ENCODE measurements at places on chromosomes 1 and 21. TPM values are rescaled to one million over a fixed set of nuclear protein-coding genes. Genes with fewer than 3 reads are reported as not detected.
A peak's percentile ranks its signal among the peaks of the same experiment; 100 is the strongest.

GRCh38 chr1:182484531-182485257, 34.7 kb downstream of the RGSL1 start:
- H3K4me3 ChIP-seq: no peak overlapping the region
- no peaks in the 10 kb centered on the region for H3K4me1 ChIP-seq
- H3K27me3 ChIP-seq: no peaks in the 10 kb centered on the region
- no peak overlapping the region for H3K27ac ChIP-seq
- H3K36me3 ChIP-seq: no peaks in the 10 kb centered on the region
- no peak for DNase-seq

Gene OR6K3
- not detected for total RNA-seq

DNA sequence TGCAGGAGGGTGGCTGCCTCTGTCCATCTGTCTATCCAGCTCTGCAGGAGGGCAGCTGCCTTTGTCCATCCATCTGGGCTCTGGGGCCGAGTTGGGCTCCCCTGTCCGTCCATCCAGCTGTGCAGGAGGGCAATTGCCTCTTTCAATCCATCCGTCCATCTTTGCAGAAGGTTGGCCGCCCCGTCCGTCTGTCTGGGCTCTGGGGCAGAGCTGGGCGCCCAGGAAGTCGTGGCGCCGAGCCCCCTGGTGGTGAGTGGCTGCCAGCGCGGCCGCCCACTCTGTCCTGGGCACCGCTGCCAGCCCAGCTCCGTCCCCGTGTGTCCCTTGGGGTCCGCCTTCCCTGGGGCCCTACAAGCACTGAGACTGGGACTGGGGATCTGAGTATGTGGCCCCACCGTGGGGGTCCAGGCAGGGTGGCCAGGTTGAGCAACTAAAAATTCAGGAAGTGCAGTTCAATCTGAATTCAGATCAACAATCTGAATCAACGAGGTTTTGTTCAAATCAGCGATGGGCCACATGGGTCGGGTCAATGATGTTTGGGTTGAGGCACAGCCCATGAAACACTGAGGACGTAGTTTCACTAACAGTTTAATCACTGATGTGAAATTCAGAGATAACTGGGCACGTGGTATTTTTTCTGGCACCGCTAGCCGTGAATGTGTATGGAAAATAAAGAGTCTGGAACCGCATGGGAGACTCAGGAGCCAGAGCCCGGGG, 99.1 kb upstream of the ACTRT2 start:
- no peaks in the 10 kb centered on the region for H3K36me3 ChIP-seq
- DNase-seq: no peak
- no peaks in the 10 kb centered on the region for H3K4me1 ChIP-seq
- no peak overlapping the region for H3K4me3 ChIP-seq
- H3K27me3 ChIP-seq: peaks cover 58% of the 10 kb centered on the region

DNA sequence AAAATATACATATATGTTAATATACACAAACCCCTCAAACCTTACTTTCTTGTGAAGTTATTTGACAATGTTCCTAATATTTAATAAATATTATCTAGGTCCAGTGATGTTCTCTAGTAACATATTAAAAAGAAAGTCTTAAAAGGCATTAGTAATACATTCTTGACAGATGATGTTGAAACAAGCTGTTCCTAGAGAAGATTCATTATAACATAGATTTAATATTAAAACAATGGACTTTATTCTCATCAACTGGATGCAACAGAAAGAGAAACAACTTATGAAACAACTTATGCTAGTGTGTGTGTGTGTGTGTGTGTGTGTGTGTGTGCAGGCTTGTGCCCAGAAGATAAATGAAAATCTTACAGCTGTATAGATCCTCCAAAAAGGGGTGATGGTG, 68.5 kb upstream of the PLXNA2 start:
- H3K27ac ChIP-seq: no peak overlapping the region
- H3K4me3 ChIP-seq: no peak overlapping the region
- no peaks in the 10 kb centered on the region for H3K4me1 ChIP-seq
- no peaks in the 10 kb centered on the region for H3K36me3 ChIP-seq
- no peak for DNase-seq

DNA sequence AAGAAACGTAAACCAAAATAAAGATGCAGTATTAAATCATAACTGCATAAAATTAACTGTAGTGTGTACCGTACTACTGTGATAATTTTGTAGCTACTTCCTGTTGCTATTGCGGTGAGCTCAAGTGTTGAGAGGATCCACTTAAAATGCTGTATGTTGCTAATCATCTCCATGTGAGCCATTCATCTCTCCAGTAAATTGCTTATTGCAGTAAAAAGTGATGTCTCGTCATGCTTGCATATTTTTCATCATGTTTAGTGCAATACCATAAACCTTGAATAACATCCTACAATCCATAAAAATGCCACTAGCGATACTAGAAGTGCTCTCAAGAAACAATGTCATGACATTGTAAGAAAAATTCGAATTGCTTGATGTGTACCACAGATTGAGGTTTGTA, 66.3 kb downstream of the RAVER2 start:
- H3K27ac ChIP-seq: no peak overlapping the region
- H3K4me1 ChIP-seq: no peaks in the 10 kb centered on the region
- H3K27me3 ChIP-seq: no peaks in the 10 kb centered on the region

DNA sequence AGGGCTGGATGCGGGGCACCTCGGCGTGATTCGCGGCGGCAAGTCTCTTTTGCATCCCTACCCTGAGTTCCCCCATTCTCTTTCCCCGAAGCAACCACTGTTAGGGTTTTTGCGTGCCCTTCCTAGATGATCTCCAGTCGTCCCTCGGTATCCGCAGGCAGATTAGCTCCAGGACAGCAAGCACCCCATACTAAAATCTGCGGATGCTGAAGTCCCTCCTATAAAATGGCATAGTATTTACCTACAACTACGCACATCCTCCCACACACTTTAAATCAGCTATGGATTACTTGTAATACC, 22.8 kb upstream of the CFAP126 start:
- H3K27ac ChIP-seq: peak overlapping the region; percentile 96
- H3K4me1 ChIP-seq: no peaks in the 10 kb centered on the region
- H3K27me3 ChIP-seq: no peaks in the 10 kb centered on the region
- H3K36me3 ChIP-seq: no peaks in the 10 kb centered on the region

Gene PCP4L1
- total RNA-seq: 0.32 TPM

Gene ANP32E
- total RNA-seq: 21.6 TPM

- no peaks in the 10 kb centered on the region for H3K4me1 ChIP-seq
- no peaks in the 10 kb centered on the region for H3K36me3 ChIP-seq
- H3K27ac ChIP-seq: no peak overlapping the region
- H3K27me3 ChIP-seq: no peaks in the 10 kb centered on the region
- DNase-seq: no peak
Measured at GRCh38 chr1:88661188-88661587, 22.9 kb upstream of the PKN2 start.

Gene DPT
- 26.9 TPM for total RNA-seq

GRCh38 chr1:61184714-61185106, 102.3 kb downstream of the NFIA start:
- peak overlapping the region; percentile 87 for H3K27ac ChIP-seq
- no peak for DNase-seq
- peaks cover 3% of the 10 kb centered on the region for H3K4me1 ChIP-seq
- no peaks in the 10 kb centered on the region for H3K27me3 ChIP-seq

GRCh38 chr1:246069581-246069980, 437.5 kb downstream of the SMYD3 start:
- H3K27ac ChIP-seq: no peak overlapping the region
- no peaks in the 10 kb centered on the region for H3K4me1 ChIP-seq
- no peak overlapping the region for H3K4me3 ChIP-seq
- H3K27me3 ChIP-seq: no peaks in the 10 kb centered on the region
- no peaks in the 10 kb centered on the region for H3K36me3 ChIP-seq

Gene OR2M3
- total RNA-seq: not detected

GRCh38 chr1:114104949-114105348, 48.7 kb downstream of the SYT6 start:
- H3K27me3 ChIP-seq: no peaks in the 10 kb centered on the region
- no peak overlapping the region for H3K27ac ChIP-seq
- no peak overlapping the region for H3K4me3 ChIP-seq
- no peak for DNase-seq

GRCh38 chr1:204780630-204781029, 90.0 kb upstream of the NFASC start:
- no peak overlapping the region for H3K27ac ChIP-seq
- no peaks in the 10 kb centered on the region for H3K36me3 ChIP-seq
- H3K4me3 ChIP-seq: no peak overlapping the region
- H3K27me3 ChIP-seq: no peaks in the 10 kb centered on the region
- DNase-seq: no peak

- no peaks in the 10 kb centered on the region for H3K36me3 ChIP-seq
- H3K4me3 ChIP-seq: no peak overlapping the region
- DNase-seq: no peak
- H3K4me1 ChIP-seq: no peaks in the 10 kb centered on the region
- H3K27me3 ChIP-seq: no peaks in the 10 kb centered on the region
- H3K27ac ChIP-seq: no peak overlapping the region
Measured at GRCh38 chr1:241647658-241648057, 4.4 kb upstream of the WDR64 start.

DNA sequence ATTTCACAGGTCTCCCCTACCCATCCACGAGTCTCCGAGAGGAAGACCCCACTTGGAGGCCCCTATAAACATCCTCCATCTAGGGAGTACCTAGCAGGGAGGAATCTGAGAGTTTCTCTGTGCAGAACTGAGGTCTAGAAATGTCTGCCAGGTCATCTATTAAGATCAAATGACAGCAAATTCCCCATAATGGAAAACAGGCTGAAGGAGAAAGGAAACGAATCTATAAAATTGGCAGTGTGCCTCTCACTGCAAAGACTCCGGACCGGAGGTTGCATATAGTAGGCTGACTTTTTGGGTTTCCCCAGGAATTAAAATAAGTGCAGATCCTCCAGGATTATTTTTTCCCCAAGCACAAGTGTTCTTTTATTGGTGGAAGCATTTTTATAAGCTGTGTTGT, 57.7 kb downstream of the NMNAT2 start:
- no peaks in the 10 kb centered on the region for H3K27me3 ChIP-seq
- H3K4me3 ChIP-seq: no peak overlapping the region
- no peaks in the 10 kb centered on the region for H3K36me3 ChIP-seq
- H3K4me1 ChIP-seq: no peaks in the 10 kb centered on the region

DNA sequence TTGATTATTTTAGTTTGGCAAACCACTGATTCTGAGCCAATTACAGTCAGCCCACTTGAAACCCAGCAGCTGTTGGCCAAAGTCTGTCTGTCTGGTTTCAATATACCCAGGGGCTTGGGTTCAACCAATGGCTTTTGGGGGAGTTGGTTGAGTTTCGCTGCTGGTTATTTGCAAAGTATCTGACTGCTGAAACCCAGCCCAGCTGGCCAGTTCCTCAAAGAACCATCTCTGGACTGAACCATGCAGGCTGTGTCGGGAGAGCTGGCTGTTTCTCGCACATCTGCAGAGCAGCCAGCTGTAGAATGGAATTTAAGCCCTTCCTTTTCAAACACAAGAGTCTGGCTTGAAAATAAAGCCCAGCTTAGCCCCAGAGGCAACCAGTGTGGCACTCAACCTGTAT, 66.0 kb upstream of the PAX7 start:
- H3K4me3 ChIP-seq: no peak overlapping the region
- peaks cover 57% of the 10 kb centered on the region for H3K27me3 ChIP-seq
- H3K36me3 ChIP-seq: no peaks in the 10 kb centered on the region
- H3K27ac ChIP-seq: no peak overlapping the region

DNA sequence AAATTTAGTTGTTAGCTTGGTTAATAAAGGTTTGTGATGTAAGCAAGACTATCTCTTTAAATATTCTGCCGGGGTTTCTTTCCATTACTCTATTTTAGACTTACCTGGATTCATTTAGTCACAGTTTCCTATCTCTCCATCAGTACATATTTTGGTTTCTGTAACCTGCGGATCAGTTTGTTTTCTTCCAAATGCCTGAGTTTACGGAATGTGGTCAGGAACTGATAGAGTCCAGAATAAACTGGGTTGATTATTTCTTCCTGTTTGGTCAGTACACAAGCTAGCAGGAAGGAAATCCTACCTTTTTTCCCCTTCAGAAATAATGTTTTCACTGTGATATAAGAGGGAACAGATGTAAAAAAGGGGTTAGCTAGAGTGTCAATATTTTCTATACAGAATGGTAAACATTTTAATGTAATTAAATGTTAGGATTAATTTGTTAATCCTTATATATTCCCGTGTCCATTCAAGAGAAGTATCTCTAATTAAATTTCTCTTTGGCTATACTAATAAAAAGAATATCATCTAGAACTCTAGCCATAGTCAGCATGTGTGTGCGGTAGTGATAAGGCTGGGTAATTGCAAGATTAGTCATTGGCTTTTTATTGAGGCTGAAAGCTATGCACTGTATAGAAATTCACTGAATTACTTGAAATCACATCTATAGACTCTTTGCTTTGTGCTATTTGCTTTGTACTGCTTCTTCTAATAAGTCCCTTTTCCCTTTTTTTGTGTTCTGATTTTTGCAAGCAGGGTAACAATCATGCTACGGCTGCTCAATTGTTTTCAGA, 144.7 kb upstream of the ADGRL4 start:
- DNase-seq: no peak
- H3K4me3 ChIP-seq: no peak overlapping the region
- H3K36me3 ChIP-seq: no peaks in the 10 kb centered on the region
- no peak overlapping the region for H3K27ac ChIP-seq

Gene CRYAA
- not detected for total RNA-seq

GRCh38 chr1:79815115-79815514, 808.6 kb upstream of the ADGRL4 start:
- H3K36me3 ChIP-seq: no peaks in the 10 kb centered on the region
- DNase-seq: no peak
- no peak overlapping the region for H3K4me3 ChIP-seq
- no peaks in the 10 kb centered on the region for H3K4me1 ChIP-seq
- H3K27me3 ChIP-seq: no peaks in the 10 kb centered on the region

GRCh38 chr1:13801232-13801631, 101.2 kb downstream of the PRDM2 start:
- peaks cover 13% of the 10 kb centered on the region for H3K4me1 ChIP-seq
- no peaks in the 10 kb centered on the region for H3K36me3 ChIP-seq
- DNase-seq: no peak
- H3K27me3 ChIP-seq: no peaks in the 10 kb centered on the region

GRCh38 chr1:202135221-202135721, 9.3 kb downstream of the ARL8A start:
- H3K27me3 ChIP-seq: no peaks in the 10 kb centered on the region
- H3K4me3 ChIP-seq: no peak overlapping the region
- H3K36me3 ChIP-seq: no peaks in the 10 kb centered on the region
- peak overlapping the region; percentile 83 for H3K27ac ChIP-seq
- H3K4me1 ChIP-seq: peaks cover 47% of the 10 kb centered on the region

Data from breast epithelium (tissue), 4 donors.